ENCODE measurements at places on chromosomes 7 and 10.

- no peak for DNase-seq
Observed at GRCh38 chr10:130962240-130963051, 349.1 kb downstream of the TCERG1L start.

GRCh38 chr7:158442260-158442659 lies 145.4 kb downstream of the PTPRN2 start:
- DNase-seq = peak; percentile 32

GRCh38 chr7:2814186-2814945 lies 29.7 kb downstream of the GNA12 start:
- no peak for DNase-seq

- DNase-seq = no peak
Observed at GRCh38 chr7:126589068-126589684, 663.6 kb downstream of the GRM8 start.
